AG04450 (cell line): ENCODE measurements at places on chromosomes 16 and 17.

- DNase-seq = no peak
Observed at GRCh38 chr17:4566785-4567184, 6.4 kb upstream of the GGT6 start.

- DNase-seq = no peak
Observed at GRCh38 chr16:87674419-87674818, 72.1 kb downstream of the JPH3 start.

- DNase-seq = no peak
Observed at GRCh38 chr17:66637491-66637890, 197.4 kb upstream of the CACNG5 start.

DNA sequence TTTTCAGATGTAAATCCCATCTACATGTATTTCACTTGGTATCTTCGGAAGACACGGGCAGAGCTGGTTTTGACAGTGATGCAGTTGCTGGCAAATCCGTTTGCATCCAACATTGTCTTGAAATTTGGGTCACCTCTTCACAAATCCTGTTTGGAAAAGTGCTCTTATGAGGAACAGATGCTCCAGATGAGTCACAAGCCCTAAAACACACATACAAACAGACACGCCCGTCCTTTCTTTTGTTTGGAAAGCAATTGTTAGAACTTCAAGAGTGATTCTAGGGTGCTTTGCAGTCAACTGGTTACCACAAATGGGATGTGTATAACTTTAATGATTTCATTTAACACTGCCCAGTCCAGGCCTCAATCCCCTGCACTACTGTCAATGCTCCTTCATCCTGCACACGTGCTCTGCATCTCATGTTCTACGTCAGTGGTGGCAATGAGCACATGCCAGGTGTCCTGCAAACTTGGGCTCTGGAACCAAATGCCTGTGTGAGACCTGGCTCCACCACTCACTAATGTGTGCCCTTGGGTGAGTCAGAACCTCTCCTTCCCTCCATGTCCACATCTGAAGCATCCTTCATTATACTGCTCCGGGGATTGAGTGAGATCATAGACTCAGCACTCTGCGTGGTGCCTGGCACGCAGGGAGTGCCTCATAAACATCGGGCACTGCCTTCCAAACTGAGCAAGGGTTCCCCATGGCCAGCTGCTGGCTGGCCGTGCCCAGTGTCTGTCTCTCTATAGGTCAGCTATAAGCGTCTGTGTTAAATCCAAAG is 19.3 kb upstream of the FOXF1 start:
- no peak for DNase-seq

- no peak for DNase-seq
Observed at GRCh38 chr17:40545660-40546059, 19.6 kb downstream of the CCR7 start.

DNA sequence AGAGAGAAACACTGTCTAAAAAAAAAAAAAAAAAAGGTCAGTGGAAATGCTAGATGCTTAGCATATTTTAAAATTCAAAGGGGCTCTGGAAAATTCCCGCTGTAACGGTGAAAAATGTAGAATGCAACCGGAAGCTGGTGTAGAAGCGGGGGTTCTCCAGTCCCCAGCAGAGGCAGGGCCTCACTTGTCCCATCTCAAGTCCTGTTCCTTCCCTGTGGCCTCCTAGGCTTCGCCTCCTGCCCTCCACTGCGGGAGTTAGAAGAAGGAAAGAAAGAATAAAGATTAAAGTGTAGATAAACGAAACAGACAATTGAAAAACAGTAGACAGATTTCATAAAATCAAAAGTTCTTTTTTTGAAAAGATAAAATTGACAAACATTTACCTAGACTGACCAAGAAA is 14.8 kb upstream of the ZNF287 start:
- DNase-seq = no peak

- no peak for DNase-seq
Observed at GRCh38 chr16:47872225-47872624, 283.6 kb downstream of the ABCC12 start.

- DNase-seq = no peak
Observed at GRCh38 chr17:42272162-42272907, 3.9 kb downstream of the STAT5B start.

- no peak for DNase-seq
Observed at GRCh38 chr17:27968206-27968732, 74.2 kb upstream of the NLK start.

DNA sequence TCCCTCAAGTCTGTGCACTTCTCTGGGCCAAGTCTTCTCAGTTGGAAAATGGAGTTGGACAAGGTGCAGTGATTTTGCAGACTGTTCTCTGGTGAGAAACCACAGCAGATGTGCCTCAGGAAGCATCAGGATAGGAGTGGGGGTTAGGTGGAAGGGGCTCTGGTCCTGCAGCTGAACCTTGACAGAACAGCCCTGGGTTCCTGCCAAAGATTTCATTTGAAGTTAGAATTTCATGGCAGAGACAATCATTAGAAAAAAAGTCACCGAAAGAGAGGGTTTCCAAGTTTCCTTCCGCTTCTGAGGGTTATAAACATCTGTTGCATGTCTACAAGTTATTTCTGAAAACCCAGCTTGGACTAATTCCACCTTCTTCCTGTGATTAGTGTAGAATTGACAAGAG is 80.4 kb upstream of the IRX3 start:
- no peak for DNase-seq

DNA sequence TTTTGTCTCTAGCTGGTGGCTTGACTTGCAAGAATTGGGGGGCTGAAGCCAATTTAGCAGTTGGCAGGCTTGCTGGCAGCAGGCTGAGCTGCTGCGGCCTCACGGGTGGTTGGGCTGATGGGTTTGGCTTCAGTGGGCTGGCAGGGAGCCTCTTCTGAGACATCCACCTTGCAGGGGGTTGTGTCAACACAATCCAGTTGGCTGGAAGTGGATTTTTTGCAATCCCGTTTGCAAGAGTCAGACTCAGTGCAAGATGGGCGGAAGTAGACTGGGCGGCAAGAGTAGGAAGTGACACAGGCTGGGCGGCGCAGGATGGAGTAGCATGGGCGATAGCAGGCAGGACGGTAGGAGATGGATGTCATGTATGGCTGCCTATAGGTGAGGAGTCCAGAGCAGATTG is 1.5 kb downstream of the KRTAP16-1 start:
- no peak for DNase-seq

DNA sequence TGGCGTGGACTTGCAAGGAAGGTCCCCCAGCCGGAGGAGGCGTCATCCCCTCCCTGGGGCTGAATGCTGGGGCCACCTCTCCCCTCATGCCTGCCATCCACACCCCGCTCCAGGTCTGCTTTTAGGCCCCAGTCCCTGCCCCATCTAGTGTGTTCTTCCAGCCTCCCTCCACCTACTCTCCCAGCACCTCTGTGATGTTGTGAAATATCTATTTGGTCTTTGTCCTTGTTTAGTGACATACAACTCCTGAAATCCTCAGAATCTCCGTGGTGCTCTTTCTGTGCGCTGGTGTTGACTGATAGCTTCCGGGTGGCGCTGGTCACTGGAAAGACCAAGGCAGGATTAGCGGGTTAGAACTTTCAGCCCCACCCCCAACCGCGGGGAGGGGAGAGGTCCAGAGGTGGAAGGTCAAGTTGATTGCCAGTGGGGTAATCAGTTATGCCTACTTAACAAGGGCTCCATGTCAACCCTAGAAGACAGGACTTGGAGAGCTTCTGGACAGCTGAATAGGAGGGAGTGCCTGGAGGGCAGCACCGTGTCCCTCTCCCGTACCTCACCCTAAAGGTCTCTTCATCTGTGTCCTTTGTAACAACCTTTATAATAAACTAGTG is 10.1 kb downstream of the TBC1D24 start:
- no peak for DNase-seq

DNA sequence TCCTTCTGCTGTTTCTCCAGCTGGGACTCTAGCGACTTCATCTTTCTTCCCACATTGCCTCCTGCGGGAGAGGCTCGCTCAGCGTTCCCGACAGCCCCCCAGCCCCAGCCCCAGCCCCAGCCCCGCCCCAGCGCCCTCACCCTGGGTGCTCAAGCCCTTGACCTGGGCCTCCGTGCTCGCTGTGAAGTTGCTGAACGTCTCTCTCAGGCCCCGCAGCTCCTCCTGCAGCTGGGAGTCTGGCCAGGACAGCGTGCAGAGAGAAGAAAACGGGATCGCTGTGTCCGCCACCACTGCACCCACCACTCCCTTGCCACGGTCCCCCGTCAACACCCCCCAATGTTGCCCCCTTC is 2.4 kb downstream of the ASGR1 start:
- DNase-seq = no peak

DNA sequence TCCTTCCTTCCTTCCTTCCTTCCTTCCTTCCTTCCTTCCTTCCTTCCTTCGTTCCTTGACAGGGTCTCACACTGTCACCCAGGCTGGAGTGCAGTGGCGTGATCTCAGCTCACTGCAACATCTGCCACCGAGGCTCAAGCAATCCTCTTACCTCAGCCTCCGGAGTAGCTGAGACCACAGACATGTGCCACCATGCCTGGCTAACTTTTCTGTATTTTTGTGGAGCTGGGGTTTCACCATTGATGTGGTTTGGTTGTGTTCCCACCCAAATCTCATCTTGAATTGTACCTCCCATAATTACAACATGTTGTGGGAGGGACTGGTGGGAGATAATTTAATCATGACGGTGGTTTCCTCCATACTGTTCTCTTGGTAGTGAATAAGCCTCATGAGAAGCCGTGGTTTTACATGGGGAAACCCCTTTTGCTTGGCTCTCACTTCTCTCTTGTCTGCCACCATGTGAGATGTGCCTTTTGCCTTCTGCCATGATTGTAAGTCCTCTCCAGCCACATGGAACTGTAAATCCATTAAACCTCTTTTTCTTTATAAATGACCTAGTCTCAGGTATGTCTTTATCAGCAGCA is 90.3 kb upstream of the MPHOSPH6 start:
- DNase-seq = no peak

- no peak for DNase-seq
Observed at GRCh38 chr16:88333848-88334777, 48.6 kb upstream of the ZNF469 start.
